Activated T-helper 2 cell treated with anti-CD3 and anti-CD28 coated beads, Interferon-gamma antibody, Interleukin-2, Interleukin-4, amounts not matched to agents 10 μg/mL and 5 μg/mL and 100 μg/mL, durations not matched to agents 14 hours and 24 hours and 36 hours (primary cell): ENCODE measurements at places on chromosomes 5 and 9. TPM values are rescaled to one million over a fixed set of nuclear protein-coding genes. Genes with fewer than 3 reads are reported as not detected.
A peak's percentile ranks its signal among the peaks of the same experiment; 100 is the strongest.

DNA sequence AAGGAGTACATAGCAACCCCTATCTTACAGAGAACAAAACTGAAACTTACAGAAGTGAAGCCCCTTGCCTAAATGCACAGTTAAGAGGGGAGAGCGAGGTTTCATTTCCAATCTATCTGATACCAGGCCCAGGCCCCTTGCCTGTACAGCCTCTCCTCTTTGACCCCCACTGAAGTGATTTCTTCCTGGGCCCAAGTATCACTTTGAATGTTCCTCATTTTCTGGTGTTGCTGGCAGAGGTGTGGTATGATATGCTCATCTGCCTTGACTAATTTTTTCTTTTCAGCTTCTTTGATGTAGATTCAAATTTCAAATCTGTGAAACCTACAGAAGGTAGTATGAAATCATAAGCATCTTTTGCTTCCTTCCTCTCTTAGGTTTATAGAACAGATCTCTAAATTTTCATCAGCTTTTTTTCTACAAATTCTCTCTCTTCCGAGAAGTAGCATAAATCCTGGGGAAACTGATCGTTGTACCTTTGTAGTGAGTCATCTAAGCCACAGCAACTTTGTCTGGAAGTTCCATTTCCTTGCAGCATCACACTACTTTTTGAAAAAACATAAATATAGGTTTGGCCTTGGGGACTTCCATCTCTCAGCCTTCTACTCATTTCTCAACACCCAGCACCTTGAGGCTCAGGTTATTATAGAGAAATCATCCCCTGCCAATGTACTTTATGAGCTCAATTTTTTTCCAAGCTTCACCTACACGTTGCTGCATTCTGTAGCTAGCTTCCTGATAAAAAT is 402.4 kb upstream of the PTGER4 start:
- peak; percentile 22 for DNase-seq

GRCh38 chr9:133108794-133109641 is 12.0 kb downstream of the RALGDS start:
- DNase-seq: no peak

DNA sequence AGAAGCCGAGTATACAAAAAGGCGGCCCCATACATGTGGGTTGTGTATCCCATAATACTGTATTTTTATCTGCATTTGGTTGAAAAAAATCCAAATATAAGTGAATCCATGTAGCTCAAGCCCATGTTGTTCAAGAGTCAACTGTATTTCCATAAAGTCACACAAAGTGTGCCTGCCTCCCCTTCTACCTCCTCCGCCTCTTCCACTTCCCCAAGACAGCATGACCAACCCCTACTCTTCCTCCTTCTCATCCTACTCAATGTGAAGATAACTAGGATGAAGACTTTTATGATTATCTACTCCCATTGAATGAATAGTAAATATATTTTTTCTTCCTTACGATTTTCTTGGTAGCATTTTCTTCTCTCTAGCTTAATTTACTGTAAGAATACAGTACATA is 92.7 kb downstream of the RFX3 start:
- no peak for DNase-seq

DNA sequence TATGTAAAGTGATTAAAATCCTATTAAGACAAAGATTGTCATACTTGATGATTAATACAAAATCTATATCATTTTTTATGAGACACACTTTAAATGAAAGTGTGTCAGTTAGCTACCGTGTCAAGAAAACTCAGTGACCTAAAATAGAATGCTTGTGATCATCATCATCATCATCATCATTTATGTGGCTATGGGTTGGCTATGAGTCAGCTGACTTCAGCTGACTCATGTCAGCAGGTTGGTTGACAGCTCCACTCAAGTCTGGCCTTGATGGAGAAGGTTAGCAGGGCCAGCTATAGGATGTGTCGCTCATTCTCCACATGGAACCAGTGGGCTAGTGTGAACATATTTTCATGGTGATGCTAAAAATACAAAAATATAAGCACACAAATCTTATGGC is 43.8 kb upstream of the ZNF300 start:
- no peak for DNase-seq

DNA sequence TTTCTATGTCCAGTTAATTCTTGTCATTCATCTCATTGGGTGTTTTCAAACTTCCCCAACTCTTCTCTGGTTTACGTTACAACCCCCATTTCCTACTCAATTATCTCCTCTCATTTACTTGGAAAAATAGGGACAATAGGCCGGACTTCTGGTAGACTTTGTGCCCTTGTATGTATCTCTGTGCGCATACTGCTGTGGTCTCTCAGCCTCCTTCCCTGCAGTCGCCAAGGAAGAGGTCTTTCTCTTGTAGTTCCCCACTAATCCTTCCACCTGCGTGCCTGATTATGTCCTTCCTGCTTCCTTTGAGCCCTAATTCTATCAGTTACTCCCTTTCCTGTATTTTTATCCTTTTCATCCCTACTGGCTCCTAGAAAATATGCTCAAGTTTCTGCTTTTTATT is 176.3 kb downstream of the GDNF start:
- no peak for DNase-seq

GRCh38 chr5:127872494-127872893 is 169.3 kb downstream of the CCDC192 start:
- no peak for DNase-seq

- DNase-seq: no peak
These were observed 186.9 kb upstream of the TRIM32 start for GRCh38 chr9:116499986-116500871.

- DNase-seq: no peak
These were observed 113.2 kb downstream of the PALM2AKAP2 start for GRCh38 chr9:109893241-109893640.

GRCh38 chr5:25345240-25345771 is 700.5 kb upstream of the CDH10 start:
- DNase-seq: no peak

- DNase-seq: no peak
These were observed 23.2 kb downstream of the TTF1 start for GRCh38 chr9:132383462-132383883.

DNA sequence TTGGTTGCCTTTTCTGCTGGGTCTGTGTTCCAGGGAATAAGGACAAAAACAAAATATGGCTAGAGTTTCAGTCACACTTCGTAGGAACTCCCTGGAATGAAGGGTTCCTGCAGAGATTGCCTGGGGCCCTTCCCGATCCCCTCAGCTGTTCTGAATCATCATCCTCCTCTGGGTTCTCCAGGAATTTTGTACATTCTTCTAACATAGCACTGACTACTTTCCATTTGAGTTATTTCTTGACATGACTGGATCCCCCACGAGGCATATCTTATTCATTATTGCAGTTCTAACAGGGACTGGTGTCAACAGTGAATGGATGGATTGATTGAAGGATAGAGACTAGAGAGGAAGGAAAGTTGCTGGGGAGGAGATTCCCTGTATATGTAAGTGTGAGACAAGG is 49.2 kb upstream of the TNC start:
- DNase-seq: no peak

- no peak for DNase-seq
These were observed 158.1 kb downstream of the DAB2IP start for GRCh38 chr9:121809356-121810050.

DNA sequence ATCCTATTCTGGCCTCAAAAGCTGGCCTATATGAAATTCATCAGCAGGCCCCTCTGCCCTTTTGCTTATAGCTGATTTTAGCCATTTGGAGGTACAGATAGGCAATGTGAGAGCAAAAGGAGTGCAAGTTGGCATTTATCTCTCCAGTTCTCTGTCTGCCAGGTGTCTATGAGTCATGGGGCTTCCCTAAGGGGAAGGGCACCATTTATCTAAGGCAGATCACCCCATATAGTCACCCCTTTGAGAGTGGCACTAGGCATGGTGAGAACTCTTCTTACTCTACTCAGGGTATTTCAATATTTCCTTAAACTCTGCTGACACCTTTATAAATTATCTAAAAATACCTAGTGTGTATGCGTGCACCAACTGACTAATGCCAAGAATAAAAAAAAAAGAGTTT is 314.7 kb upstream of the CDH6 start:
- DNase-seq: no peak

DNA sequence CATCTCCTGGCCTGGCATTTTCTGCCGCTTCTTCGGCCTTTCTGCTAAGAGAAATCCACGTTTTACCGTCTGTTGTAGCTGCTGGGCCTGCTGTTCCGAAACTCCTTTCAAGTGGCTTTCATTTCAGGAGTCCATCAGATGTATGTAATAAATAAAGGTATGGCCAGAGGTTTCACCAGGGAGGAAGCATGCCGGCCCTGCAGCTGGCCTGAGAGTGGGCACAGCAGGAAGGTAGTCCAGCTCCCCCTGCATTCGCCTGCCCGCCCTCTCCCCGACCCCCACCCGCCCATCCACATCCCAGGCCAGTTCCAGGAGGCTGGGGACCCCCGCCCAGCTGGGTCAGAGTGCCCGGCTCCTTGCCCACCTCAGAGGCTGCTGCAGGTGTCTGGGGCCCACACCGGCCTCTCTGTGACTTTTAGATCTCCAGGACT is 46.4 kb upstream of the EXOC3 start:
- DNase-seq: no peak

DOLPP1 gene
- 20.2 and 22.9 TPM in 2 replicates for total RNA-seq

SPEF2 gene
- 10.0 and 11.5 TPM in 2 replicates for total RNA-seq

SPATA6L gene
- 0.21 and 0.68 TPM in 2 replicates for total RNA-seq

C5orf24 gene
- 36.0 and 40.5 TPM in 2 replicates for total RNA-seq

C7 gene
- not detected in 2 replicates for total RNA-seq
